ENCODE measurements at places on chromosomes 16 and 17.

DNA sequence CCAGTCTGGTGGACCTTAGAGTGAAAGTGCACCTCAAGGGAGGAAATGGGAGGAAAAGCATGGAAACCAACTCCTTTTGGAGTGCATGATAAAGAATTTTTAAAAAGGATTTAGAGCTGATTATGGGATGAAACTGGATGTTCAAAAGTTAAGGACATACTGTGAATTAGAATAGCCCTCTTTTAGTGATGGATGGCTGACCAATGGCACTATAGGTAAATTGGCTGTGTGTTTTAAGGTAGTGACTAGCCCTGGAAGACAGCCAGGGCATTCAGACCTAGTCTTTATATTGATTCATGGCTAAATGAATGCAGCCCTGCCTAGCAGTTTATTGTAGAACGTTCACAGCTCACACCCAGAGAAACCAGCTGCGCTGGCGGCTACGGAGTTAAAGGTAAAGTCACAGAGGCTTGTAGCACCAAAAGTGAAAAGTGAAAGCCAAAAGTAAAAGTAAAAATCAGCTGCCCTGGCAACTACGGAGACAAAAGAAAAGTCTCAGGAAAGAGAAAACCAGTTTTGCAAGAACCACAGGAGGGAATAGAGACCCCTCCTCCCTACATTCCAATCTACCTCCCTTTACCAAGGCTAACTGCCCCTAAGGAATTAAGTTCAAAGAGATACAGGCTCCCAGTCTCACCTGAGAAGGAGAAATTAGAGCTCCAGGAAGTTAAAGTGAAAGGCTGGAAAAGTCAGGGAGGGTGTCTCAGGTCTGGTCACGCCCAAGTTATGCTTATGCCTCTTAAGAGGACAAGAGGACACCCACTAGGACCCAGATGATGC is 21.8 kb downstream of the ACSM1 start:
- no peak for DNase-seq

DNA sequence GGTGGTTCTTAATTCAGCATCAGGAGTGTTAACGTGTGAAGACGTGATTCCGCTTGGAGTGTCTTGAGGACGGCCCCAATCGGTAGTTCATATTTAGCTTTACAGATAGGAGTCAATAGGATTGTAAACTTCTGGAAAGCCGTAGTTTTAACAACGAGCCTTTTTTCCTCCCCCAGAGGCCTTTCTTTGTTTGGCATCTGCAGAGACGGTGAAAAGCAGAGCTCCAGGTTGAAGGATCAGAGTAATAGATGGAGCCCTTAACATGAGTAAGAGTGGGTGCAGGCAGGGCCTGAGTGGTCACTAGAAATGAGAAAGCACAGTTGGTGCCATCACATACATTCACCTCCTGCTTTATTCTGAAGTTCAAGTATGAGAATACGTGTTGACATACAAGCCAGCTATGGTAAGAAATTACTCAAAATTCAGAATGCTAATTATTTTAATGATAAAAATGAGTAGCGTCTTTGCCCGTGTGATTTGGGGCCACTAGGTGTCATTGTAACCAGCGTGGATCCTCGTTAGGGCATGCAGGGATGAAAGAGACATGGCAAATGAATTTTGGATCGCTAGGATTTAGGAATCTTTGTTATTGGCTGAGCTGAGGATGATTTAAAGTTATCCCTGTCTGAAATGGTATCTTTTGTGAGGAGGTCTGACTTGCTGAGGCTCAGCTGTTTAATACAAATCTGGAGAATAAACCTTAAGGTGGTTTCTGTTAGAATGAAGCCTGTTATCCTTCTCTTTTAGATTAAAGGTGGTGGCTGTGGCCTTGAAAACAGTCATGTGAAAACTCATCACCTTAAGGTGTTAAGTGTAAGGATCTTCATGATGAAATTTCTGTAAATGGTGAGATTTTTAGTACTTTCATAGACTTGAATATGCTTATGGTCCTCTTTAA is 18.6 kb downstream of the PRCD start:
- no peak for DNase-seq

GRCh38 chr16:49277386-49277742 is 4.3 kb downstream of the CBLN1 start:
- no peak for DNase-seq

DNA sequence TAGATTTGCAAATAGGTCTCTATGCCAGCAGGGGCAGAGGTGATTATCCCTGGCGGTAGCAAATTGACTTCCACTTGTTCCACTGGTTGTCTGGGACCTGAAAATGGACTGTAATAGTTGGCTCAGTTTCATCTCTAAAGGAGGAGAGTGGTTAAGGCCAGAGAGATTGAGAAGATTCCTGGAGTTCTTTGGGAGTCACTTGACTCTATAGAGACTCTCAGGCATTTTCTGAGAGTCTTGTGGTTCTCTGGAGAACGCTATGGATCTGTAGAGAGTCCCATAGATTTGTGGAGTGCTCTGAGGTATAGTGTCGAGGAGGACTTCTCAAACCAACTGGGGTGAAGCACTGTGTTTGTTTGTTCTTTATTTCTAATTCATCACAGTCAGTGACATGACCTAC is 8.9 kb upstream of the PMP22 start:
- no peak for DNase-seq

DNA sequence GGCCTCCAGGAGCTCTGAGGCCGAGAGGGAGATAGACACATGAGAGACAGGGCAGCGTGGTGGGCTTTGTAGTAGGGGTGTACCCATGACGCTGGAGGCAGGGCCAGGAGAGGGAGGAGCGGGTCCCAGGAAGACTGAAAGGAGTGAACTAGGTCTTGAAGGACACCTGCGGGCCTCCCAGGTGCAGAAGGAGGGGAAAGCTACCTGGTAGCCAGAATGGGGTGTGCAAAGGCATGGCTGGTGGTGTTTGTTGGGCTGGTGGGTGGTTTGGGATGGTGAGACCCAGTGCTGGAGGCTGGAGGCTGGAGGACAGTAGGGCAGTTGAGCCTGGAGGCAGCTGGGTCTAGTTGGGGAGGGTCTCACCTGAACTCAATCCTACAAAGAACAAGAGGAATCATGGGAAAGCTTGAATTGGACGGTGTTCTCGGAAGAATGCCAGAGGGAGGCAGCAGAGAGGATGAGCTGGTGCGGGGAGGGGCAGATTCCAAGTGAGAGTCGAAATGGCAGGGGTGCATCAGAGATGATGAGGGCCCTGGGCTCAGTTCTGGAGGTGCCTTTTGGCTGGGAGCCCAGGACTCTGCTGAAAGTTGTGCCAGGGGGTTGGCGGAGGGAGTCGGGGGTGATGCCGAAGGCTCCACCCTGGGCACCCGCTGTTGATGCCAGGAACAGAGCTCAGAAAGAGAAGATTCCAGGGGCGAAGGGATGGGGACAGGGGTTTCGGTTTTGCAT is 21.2 kb downstream of the C1QTNF1 start:
- no peak for DNase-seq

DNA sequence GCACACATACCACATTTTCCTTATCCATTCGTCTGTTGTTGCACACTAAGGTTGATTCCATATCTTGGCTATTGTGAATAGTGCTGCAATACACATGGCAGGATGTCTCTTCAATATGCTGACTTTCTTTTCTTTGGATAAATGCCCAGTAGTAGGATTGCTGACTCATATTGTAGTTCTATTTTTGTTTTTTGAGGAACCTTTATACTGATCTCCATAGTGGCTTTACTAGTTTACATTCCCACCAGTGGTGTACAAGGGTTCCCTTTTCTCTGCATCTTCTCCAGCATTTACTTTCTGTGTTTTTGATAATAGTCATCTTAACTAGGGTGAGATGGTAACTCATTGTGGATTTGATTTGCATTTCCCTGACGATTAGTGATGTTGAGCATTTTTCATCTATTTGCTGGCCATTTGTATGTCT is 118.1 kb downstream of the STXBP4 start:
- DNase-seq: no peak

- DNase-seq: peak; percentile 88
These were observed at the start of gene ITGB3 for GRCh38 chr17:47253541-47254402. TSS of gene ITGB3 (plus strand) at chr17:47253827. CDS start at chr17:47253862, 35 bp downstream.

DNA sequence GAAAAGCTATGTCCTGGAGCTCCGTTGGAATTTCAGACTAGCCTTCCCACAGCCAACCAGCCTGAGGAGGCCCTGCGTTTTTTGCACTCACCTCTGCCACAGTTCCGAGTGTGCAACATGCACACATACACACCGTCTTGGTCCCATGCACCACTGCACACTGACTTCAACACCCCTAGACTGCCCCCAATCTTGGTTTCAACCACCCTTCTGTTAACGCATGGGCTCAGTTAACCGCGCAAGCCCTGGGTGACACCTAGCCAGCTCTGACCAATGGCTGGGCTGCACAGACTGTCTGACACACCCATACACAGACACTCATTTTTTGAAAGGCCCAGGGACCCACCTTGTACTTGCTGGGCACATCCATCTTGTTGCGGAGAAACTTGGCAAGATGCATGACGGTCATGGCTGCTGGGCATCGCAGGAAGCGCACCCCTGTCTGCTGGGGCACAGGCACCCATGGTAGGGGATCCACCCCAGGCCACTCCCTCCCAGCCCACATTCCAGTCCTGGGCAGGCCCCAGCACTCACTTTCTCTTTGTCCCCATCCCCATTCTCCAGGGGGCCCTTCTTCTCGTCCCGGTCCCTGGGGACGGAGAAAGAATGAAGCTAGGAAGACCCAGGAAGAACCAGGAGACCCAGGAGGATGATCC is 8.0 kb downstream of the CISD3 start:
- DNase-seq: no peak

DNA sequence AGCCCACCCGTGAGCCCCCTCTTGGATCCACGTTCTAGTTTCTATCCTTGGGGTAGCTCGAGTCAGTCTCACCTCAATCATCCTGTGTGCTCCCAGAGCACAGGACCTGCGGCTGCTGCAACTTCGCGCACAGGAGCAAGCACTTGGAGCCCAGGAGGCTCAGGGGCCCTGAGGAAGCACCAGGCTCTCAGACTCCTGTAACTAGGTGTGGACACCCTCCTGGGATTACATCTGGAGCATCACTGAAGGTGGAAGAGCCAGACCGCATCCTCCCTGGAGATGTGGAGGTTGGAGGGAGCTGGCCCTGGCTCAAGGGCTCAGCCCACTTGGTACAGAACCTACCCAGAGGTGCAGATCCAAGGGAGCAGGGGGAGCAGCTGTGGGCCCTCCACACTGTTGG is 2.7 kb downstream of the HBQ1 start:
- no peak for DNase-seq

- no peak for DNase-seq
These were observed 5.2 kb downstream of the RAB40C start for GRCh38 chr16:595094-595528.

GRCh38 chr17:45681706-45682105 is 102.4 kb upstream of the CRHR1 start:
- DNase-seq: no peak

DNA sequence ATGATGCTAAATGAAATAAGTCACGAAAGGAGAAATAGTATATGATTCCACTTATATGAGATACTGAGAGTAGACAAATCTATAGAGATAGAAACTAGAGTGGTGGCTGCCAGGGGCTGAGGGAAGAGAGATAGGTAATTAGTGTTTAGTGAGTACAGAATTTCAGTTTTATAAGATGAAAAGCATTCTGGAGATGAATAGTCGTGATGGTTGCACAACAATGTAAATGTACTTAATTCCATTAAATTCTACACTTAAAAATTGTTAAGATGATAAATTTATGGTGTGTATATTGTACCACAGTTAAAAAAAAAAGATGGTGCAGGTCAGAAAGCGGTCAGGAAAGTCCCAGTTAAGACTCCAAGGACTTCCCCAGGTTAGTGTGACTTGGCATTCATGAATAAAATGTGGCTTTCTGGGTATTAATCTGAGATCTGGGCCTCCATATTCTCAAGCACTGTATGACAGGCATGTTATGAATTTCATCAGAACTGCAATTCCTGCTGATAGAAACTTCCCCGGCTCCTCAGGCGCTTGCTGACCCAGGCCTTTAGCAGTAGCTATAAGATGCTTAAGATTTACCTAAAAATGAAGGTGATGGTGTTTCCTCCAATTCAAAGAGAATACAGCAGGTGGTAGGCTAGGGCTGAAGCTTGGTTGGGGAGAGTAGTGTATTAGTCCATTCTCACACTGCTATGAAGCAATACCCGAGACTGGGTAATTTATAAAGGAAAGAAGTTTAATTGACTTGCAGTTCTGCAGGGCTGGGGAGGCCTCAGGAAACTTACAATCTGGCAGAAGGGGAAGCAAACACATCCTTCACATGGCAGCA is 115.3 kb upstream of the SOX9 start:
- no peak for DNase-seq

DNA sequence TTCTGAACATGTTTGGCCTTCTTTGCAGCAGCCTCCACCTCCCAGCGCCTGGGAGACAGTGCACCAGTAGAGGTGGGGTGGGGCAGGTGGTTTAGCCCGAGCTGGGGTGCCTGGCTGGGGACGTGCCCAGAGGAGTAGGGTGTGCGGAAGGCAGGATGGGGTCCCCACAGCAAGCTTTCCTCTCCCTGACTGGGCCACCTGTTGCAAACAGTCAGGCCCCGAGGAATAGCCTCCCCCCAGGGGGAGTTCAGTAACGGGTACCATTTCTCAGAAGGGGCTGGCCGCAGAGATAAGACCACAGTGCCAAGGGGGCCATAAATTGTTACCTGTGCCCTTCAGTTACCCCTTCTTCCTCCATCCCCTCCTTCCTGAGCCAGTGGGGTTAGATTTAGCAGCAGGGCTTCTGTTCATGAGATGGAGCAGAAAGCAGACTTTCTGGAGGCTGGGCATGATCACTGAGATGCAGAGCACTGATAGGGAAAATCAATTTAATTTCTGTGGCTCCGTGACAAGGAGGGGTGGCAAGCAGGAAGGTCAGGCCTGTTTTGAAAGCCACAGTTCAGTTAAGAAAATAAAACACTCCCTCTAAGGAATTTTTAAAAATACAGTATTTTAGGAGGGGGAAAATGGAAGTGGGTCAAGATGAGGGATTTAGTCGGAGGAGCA is 181.9 kb downstream of the MSI2 start:
- peak; percentile 59 for DNase-seq

DNA sequence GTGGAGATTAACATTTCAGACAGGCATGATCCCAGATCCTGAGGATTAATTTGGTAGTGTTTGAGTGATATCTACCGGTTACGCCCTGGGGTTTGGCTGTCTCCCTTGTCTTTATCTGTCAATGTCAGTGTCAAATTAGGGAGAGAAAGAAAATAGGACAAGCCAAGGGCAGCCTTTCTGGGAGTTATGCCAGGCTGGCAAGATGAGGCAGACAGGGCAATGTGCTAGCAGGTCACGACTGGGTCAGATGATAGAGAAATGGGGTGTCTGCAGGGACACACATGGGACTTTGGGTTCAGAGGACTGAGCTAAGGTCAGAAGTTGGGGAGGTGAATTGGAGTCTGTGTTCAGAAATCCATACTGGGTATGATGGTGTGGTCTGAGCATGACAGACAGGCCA is 27.4 kb upstream of the LYRM9 start:
- DNase-seq: no peak

DNA sequence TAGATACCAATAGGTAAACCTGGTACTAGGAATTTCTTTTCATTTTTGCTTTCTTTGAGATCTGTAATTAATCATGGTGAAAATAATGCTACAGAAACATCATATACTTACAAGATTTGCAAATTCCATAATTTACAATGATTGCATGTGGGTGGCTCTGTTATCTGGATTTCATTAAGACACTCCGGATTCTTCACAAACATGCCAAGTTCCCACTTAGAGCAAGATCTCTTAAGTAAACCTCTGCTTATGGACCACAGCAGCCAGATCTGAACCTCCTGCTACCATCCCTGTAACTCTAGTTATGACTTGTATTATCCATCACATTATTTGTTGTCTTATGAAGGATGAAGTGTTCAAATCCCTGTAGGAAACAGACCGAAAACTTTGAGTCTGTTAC is 424.7 kb downstream of the CDH13 start:
- DNase-seq: no peak

Measured in BE2C (cell line).